Activated naive CD4-positive, alpha-beta T cell treated with anti-CD3 and anti-CD28 coated beads, Interleukin-2, amount 50 U/mL, for 16 hours (primary cell): ENCODE measurements at places on chromosomes 1 and 21.

GRCh38 chr1:230747127-230747730 lies at the start of gene CAPN9:
Gene CAPN9, plus strand, starts transcription at chr1:230747388. Its CDS starts 109 bp downstream, at chr1:230747497.
- DNase-seq, result no peak

GRCh38 chr1:178266619-178267066 lies 172.7 kb downstream of the RASAL2 start:
- no peak for DNase-seq

DNA sequence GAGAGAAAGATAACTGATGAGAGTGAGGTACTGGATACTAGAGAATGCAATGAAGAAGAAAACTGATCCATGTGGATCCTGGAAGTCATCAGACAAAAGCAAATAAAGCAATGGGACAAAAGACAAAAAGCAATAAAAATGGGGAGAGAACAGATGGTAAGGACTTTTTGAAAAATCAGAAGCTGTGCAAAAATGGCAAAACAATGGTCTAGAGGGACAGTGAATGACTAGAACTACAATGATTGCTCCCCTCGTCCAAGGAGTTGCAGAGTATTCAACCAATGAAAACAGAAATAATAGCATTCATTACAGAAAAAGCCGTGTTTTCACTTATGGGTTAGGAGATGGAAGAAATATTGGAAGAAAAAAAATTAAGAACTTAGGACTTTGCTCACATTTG lies 18.5 kb downstream of the LUZP1 start:
- DNase-seq, result no peak

- DNase-seq, result no peak
Measured at GRCh38 chr1:100832694-100833428, 61.8 kb downstream of the EXTL2 start.

- DNase-seq, result no peak
Measured at GRCh38 chr21:32768530-32768929, 3.0 kb downstream of the PAXBP1 start.

DNA sequence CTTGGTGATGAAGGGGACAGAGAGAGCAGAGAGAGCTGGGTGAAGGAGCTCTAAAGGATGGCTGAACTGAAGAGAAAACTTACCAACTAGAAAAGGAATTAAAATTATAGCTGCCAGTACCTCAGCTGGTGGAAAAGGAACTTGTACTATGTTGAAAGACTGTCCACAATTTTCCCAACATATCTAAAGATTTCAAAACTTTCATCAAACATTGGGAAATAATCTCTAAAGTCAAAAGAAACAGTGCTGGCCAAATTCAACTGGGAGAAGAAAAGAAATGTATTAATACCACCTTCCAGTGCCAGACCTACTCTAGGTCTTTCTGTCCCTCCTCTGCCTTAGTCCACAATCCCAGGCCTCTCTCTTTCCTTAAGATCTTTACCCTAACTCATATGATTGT lies 6.1 kb downstream of the SMG5 start:
- DNase-seq, result no peak

GRCh38 chr1:35932158-35932636 lies 1.3 kb downstream of the AGO3 start:
- DNase-seq, result no peak

- DNase-seq, result no peak
Measured at GRCh38 chr1:85202092-85202863, 1.5 kb upstream of the SYDE2 start.

- no peak for DNase-seq
Measured at GRCh38 chr1:48405400-48405799, 66.6 kb downstream of the SPATA6 start.

GRCh38 chr1:172498857-172499256 lies 34.1 kb upstream of the SUCO start:
- DNase-seq, result no peak

DNA sequence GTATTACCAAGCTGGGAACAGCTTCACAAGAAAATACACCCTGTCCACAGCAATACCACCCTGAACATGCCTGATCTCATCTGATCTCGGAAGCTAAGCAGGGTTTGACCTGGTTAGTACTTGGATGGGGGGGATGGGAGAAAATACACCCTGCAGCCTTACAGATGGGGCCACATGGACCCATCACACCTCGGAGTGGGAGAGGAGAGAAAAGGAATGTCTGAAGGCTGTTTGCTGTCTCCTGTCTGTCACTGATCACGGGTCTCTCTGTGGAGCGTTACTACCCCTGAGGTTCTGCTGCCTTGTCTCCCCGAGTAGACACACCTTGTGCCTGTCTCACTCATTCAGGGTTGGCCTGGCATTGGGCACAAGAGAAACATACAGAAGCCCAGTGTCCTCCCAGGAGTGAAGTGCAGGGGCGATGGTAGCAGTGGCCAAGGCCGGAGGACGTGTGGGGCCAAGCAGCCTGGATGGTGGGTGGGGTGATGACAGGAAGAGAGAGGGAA lies 48.0 kb downstream of the TEX35 start:
- no peak for DNase-seq

DNA sequence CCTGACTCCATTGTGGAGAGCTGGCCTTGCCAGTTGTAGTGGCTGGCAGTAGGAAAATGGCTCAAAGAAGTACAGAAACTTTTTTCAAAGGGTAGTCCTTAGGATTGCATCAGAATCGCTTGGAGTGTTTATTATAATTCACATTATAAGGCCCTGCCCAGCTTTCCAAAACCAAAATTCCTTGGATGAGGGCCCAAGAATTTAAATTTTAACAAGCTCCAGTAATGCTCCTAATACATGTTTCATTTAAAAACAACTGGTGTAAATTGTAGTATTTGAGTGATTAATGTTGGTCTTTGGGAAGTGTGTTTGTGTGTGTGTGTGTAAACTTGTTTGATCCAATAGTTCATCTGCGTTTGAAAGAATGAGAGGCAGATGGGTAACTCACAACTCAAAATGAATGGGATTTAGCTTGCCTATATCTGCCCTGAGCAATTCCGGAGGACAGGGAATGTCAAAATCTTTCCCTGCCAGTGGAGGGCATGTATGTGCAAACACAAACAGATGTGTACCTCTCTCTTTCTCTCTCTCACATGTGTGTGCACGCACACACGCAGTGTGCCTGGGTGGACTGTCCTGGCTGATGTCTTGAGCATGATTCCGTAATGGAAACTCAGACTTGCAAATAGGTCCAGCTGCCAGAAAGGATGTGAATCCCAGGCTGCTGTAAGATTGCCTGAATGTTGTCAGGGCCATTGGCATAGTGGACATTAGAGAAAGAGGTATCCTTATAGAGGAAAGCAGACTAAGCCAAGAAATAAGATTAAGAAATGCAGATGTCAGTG lies 293.1 kb downstream of the LMX1A start:
- DNase-seq, result no peak

DNA sequence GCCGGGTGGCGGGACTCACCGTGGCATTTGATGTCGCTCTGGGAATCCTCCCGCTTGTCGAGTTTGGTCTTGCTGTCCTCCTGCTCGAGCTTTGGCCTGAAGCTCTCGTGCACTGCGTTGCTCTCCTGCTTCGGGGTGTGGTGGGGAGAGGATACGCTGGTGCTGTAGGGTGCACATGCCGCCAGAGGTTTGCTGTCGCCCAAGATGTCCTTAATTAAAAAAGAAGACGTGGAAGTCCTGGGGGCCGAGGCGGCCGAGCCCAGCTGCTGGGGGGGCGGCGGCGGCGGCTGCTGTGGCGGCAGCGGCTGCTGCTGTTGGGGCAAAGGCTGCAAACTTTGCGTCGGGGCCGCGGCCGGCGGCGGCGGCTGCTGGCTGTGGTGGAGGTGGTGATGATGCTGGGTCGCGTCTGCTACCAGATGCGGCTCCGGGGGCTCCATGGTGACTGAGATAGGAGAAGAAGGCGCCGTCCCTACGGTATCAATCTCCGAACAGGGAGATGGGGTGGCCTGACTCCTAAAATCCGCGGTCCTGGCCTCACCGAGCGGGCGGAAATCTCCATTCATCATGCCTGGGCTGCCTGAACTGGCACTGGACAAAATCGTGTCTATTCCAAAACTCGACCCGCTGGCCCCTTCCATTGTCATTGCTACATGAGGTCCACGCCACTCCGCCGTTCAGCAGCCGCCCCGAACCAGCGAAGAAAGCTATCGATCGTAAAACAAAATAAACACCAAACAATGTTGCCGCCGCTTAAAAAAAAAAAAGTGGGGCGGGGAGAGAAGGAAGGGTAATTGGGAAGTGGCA lies at the start of gene BARHL2:
TSS of gene BARHL2 (minus strand) at position 751 of the 804 bp plus-strand sequence. CDS start at position 644, 107 bp downstream.
- no peak for DNase-seq

DNA sequence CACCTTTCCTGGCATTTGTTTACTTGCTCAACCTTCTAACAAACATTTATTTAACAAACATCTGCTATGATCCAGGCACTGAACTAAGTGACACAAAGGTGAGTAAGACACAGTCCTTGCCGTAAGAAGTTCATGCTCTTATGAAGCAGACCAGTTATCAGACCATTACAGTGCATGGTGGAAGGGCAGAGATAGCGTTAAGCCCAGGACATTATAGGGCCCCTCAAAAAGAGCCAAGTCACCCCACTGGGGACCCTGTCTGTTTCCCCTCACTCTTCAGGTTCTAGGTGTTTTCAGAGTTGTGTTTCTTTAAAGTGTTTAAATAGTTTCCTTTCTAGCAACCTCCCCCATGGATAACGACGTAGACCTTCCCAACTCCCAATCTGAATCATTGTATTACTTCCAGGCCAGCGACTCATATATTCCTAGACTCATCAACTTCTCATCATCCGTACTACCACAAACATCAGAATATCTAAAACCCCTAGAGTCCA lies 39.3 kb downstream of the TCP10L start:
- DNase-seq, result no peak

DNA sequence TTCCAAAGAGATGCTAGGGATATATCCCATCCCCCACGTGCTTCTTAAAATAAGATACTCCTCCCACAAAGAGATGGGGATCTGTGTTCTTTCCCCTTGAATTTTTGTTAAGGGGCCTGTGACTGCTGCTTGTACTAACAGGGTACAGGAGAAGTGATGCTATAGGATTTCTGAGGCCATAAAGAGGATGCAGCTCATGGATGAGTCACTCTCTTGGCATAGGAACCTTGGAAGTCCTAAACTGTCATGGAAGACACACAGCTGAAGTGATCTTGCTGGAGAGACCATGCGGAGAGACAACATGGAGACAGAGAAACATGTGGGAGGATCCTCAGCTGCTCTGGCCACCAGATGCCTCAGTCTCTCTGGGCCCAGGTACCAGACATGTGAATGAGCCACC lies 157.2 kb downstream of the S1PR1 start:
- no peak for DNase-seq

GRCh38 chr1:41492341-41492848 lies 7.9 kb upstream of the EDN2 start:
- peak; percentile 50 for DNase-seq

GRCh38 chr1:115299266-115299665 lies 38.8 kb downstream of the NGF start:
- no peak for DNase-seq

DNA sequence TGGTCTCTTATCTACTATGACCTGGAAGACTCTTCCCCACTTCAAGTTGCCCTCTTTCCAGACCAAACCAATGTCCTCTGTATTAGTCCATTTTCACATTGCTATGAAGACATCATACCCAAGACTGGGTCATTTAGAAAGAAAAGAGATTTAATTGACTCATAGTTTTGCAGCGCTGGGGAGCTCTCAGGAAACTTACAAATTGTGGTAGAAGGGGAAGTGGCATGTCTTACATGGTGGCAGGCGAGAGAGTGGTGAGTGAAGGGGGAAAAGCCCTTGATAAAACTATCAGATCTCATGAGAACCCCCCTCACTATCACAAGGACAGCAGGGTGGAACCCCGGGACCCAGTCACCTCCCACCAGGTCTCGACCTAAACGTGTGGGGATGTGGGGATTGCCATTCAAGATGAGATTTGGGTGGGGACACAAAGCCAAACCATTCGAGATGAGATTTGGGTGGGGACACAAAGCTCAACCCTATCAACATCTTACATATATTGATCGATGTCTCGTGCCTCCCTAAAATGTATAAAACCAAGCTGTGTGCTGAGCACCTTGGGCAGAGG lies 14.2 kb upstream of the AGPAT3 start:
- no peak for DNase-seq

DNA sequence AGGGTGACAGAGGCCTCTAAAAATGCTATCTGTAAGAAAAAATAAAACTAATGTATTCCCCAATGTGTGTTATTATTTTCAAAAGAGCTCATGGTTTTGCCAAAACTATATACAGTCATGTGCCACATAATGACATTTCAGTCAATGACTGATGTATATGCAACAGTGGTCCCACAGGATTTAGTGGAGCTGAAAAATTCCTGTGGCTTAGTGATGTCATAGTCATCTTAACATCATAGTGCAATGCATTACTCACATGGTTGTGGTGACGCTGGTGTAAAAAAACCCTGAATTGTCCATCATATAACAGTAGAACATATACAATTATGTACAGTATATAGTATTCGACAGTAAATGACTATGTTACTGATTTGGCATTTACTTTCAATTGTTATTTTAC lies 172.4 kb downstream of the CACNA1E start:
- DNase-seq, result no peak

DNA sequence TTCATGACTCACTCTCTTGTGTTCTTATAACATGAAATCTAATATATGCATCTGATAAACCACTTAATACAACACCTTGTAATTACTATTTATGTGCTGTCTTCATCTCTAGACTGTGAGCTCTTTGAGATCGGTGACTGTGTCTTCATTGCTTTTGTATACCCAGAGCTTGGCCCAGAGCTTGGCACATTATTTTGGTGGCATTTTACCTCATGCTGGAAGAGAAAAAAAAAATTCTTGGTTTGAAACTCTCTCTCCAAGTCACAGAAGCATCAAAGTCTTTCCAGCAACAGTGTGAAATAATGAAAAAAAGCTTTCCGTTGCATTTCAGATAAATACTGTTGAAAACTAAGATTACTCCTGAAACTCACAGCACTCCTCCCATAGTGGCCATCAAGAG lies 451.6 kb downstream of the NUF2 start:
- DNase-seq, result no peak

DNA sequence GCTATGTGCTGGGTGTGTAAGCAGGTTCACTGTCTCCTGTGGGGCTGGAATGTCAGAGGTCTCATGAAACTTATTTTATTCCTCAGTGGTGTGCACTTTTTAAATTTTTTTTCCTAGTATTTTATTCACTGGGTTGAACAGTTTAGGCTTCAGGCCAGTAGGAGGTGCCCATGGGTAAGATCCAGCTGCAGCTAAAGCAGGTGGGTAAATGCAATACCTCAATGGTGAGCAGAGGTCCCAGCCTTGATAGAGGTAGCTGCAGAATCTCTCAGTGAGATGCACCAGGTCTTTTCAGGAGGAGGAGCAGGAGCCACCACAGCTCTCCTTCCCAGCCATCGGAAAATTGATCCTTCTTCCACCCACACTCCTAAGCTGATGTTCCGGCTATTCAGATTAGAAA lies 12.6 kb upstream of the OR6N2 start:
- DNase-seq, result peak; percentile 43

GRCh38 chr1:178724728-178725465 lies at the start of gene RALGPS2:
Gene RALGPS2, plus strand, starts transcription at chr1:178725244. Its CDS starts 51,521 bp downstream, at chr1:178776765.
- DNase-seq, result peak; percentile 74

GRCh38 chr1:165395478-165395877 lies 39.0 kb upstream of the LMX1A start:
- DNase-seq, result no peak

- DNase-seq, result no peak
Measured at GRCh38 chr1:21704145-21704544, 35.0 kb upstream of the RAP1GAP start.
